Daoy (cell line): ENCODE measurements at places on chromosomes 12 and 14. TPM values are rescaled to one million over a fixed set of nuclear protein-coding genes. Genes with fewer than 3 reads are reported as not detected.

Gene TMTC1
- total RNA-seq = 4.3 and 6.7 TPM in 2 replicates

Gene CCDC184
- 0.40 and 0.51 TPM in 2 replicates for total RNA-seq

Gene DPY19L2
- 4.3 and 4.5 TPM in 2 replicates for total RNA-seq

Gene SLC15A5
- not detected in 2 replicates for total RNA-seq

Gene SLC25A47
- total RNA-seq = not detected in 2 replicates

Gene KLHL33
- total RNA-seq = not detected in 2 replicates

Gene NRXN3
- 0.11 and 0.68 TPM in 2 replicates for total RNA-seq

Gene STON2
- total RNA-seq = 7.8 and 10.5 TPM in 2 replicates

Gene NEDD8
- 308 and 348 TPM in 2 replicates for total RNA-seq

Gene ANAPC5
- total RNA-seq = 170 and 239 TPM in 2 replicates

Gene HPD
- total RNA-seq = not detected in 2 replicates

Gene BMP4
- total RNA-seq = 8.0 and 9.5 TPM in 2 replicates

Gene HNF1A
- not detected in 2 replicates for total RNA-seq

Gene TMEM63C
- 0.06 and 0.63 TPM in 2 replicates for total RNA-seq

GRCh38 chr12:64780531-64781279 is 21.5 kb upstream of the GNS start:
- DNase-seq = peak; percentile 51

- DNase-seq = no peak
Measured at GRCh38 chr12:29681370-29681769, 102.4 kb downstream of the TMTC1 start.

- DNase-seq = no peak
Measured at GRCh38 chr14:102047808-102048540, 38.9 kb downstream of the HSP90AA1 start.

GRCh38 chr12:93336291-93336741 is 41.4 kb upstream of the NUDT4 start:
- no peak for DNase-seq

GRCh38 chr12:27635349-27635972 is 60.8 kb upstream of the REP15 start:
- peak; percentile 50 for DNase-seq

- DNase-seq = no peak
Measured at GRCh38 chr12:63900922-63901793, 56.7 kb downstream of the SRGAP1 start.

- no peak for DNase-seq
Measured at GRCh38 chr12:132608231-132609171, 1.9 kb downstream of the LRCOL1 start.

DNA sequence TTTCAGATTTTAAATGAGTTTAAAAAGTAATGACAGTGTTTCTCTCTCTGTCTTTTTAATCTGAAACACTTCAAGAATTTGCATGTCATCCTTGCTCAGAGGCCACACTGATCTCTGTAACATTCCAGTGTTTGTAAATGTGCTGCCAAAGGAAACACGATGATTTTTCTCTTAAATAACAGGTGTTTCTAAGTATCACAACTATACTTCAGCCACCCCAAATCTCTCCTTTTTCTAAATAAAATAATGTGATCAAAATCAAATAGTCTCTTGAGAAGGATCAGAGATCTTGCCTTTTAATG is 3.3 kb upstream of the GALC start:
- DNase-seq = no peak

DNA sequence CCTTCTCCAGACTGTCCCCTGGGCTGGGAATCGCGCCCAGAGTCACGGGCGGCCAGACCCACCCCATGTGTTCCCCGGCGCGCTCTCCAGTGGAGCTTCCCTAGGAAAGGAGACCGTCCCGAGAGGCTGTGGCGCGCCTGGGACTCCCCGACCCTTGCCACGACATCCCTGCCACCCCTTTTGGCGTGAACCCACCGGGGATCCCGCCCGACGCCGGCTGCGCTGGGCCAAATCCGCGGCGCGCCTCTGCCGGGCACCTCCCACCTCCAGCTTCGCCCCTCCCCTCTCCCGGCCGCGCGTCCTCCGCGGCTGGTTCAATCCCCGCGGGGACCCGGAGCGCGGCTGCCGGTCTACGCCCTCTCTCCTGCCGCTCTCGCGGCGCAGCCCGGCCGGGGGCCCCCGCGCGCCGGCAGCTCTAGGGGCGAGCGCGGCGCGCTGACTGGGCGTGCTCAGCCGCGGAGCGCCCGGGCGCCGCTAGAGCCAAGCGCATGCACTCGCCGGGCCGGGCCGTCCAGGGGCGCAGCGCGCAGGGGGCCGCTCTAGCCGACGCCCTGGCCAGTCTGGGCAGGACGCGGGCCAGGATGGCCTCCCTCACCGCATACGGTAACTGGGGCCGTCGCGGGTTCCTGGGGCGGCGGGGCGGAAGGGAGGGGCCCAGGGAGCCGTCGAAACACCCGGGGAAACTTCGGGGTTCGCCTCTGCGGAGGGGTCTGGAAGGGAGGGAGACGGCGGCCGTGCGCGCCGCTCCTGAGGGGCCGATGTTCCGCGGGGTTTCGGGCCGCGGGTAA is 77.4 kb upstream of the ANO4 start:
- DNase-seq = peak; percentile 45

- DNase-seq = peak; percentile 27
Measured at GRCh38 chr14:87698481-87698880, 294.5 kb downstream of the GALC start.

DNA sequence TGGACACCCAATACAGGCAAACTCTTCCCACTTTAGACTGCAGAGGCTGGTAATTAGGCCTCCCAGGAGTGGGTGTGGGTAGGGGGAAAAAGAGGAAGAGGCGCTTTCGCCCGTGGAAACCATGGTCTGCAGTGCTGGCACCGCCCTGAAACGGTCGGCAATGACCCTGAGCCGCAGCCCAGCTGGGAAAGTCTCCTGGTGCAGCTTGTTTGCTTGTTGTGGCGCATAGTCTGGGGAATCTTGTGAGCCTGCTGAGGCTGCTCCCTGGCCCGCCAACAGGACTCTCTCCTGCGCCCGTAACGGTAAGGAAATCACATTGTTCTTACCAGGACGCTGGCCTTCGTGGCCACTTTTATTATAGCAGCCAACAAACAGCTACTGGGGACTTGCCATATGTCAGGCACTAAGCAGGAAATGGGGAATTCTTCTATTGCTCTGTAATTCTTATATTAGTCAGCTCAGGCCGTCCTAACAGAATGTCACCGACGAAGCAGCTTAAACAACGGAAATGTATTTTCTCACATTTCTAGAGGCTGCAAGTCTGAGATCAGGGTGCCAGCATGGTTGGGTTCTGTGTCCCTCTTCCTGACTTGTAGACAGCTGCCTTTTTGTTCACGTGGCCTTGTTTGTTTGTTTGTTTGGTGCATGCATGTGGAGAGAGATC is 52.5 kb upstream of the RIN3 start:
- peak; percentile 61 for DNase-seq

DNA sequence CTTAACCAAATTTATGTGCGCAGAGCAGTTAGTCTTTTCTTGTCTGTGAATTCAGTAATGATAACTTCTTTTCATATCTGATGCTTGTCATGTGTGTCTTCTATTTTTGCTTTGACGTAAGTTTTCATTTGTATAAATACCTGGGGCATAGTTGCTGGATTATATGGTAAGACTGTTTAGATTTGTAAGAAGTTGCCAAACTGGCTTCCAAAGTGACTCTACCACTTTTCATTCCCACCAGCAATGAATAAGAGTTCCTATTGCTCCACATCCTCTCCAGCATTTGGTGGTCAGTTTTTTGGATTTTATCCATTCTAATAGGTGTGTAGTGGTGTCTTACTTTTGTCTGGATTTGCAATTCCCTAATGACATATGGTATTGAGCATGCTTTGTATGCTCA is 8.9 kb downstream of the ZNF268 start:
- DNase-seq = no peak

DNA sequence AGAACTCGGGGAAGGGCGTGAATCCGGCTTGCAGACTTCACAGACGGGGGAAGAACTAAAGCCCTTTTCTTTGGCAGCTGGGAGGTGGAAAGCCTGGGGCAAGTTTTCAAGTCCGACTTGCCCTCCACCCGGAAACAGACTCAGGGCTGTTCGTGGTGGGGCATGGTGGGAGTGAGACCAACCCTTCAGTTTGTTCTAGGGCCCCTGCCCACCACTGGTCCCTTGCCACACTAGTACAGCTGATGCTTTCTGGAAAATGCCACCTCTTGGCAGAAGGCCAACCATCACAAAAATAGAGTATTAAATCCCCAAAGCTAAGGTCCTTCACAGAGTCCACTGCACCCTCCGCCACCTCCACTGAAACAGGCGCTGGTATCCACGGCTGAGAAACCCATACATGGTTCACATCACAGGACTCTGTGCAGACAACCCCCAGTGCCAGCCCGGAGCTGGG is 50.4 kb upstream of the DDX11 start:
- no peak for DNase-seq

DNA sequence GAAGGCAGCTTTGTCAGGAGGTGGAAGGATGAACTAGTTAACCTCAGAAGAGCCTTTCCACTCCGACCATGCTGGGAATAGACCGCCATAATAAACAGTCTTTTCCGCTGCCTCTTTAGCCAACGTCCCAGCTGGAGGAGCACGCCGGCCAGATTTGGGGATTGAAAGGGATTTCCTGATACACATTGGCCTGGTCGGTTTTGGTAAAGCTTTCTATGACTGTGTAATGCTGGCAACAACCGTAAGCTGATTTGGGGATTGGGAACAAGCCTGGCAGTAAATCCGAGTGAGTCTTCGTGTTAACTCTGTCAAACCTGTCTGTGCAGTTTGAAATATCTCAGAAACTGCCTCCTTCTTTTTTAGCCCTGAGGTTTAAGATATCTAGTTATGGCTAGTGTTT is 87.0 kb downstream of the DAD1 start:
- DNase-seq = no peak

DNA sequence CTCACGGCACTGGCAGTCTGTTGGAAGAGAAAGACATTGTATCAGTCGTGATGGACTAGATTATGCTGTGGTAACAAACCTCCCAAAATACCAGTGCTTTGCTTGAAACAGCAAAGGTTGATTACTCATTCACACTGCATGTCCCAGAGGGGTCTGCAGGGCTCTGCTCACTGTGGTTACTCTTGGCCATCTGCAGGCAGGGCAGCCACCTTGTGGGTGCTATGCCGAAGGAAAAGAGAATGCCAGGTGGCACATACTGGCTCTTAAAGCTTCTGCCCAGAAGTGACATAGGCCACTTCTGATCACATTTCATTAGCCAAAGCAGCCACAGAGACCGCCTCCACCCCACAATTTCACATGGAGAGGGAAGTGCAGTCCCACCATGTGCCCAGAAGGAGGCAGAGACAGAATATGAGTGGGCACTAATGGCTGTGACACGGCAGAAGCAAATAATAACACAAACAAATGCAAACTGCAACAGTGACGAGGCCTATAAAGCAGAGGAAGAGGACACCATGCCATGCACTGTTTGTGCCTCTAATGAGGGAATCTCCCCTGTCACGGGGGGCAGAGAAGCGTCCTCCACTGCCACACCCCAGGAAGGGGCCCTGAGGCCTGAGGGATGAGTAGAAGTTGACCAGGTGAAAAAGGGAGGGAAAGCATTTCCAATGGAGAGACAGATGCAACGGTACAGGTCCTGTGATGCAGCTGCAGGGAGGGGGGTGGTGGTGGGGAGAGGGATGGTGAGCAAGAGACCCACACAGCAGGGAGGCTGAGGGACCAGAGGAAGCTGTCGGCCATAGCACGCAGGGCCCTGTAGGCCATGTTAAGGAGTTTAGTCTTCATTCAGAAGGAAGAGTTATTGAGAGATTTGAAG is 51.7 kb upstream of the KICS2 start:
- DNase-seq = peak; percentile 22

GRCh38 chr12:117214797-117215196 is 24.5 kb upstream of the FBXO21 start:
- no peak for DNase-seq

DNA sequence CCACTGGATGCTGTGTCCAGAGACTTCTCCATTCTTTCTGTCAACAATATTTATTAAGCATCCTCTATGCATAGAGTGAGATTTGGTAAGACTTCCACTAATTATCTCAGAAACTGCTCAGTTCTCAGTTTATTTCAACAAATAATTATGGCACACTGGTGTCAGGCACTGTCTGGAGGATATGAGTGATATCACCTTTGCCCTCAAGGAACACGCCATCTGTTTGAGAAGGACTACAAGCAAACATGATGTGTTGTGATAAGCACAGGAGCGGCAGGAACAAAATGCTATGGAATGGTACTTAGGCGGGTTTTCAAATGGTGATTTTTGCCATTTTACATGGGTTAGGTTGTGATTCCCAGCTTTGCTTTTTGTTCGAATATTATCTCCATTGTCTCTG is 229.2 kb downstream of the DPF3 start:
- DNase-seq = peak; percentile 50

- no peak for DNase-seq
Measured at GRCh38 chr12:13536219-13536910, 339.8 kb downstream of the EMP1 start.

DNA sequence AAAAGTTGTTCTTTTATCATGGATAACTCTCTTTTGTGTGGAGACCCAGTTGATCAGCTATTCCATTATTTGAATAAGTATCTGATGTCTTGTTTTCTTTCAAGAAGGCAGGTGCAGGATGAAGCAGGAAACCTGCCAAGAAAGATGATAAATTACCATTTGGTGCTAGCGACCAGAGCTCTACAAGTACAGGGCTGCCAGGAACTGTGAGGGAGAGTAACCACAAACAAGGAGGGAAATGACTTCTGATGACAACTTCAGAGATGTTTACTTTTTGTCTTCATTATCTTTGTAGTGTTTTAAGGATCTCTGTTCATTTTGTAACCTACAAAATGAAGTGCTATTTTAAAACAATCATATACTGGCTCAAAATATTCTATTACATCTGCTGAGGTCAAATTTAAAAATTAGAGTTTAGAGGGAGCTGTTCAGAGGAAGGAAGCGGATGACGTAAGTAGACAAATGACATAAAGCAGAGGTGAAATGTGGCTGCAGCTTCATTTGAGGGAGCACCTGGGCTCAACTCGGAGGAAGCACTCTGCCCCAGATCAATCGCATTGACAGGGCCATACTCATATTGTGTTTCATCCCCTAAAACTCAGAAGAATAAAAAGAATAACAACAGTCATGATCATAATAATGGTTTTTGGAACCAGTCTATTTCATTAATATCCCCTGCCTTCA is 226.8 kb downstream of the C12orf42 start:
- DNase-seq = no peak
